ENCODE measurements at places on chromosomes 4 and X. TPM values are rescaled to one million over a fixed set of nuclear protein-coding genes. Genes with fewer than 3 reads are reported as not detected.

SCARB2 gene
- total RNA-seq, result 126 TPM

DNA sequence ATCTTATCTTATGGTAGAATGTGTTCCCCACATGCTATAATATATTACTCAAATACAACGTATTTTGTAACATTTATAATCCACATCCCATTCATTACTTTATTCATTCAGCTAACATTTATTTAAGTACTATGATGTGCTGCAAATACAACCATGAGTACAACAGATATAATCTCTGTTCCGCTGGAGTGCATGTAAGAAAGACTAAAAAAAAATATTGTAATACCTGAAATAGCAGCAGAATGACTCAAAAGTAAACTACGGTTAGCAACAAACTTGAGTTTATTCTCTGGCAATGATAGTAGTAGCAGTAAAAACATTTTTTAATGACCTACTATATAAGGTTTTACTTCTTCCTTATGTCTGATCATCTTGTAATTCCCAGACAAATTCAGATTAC lies 1776.3 kb downstream of the STIM2 start:
- DNase-seq, result peak; percentile 68

CXorf66 gene
- total RNA-seq, result not detected

MAGEB10 gene
- not detected for total RNA-seq

GRCh38 chrX:130746709-130747342 lies 156.2 kb downstream of the ENOX2 start:
- DNase-seq, result peak; percentile 25

GRCh38 chr4:115972967-115973366 lies 859.5 kb upstream of the NDST4 start:
- DNase-seq, result no peak

GRCh38 chr4:17561195-17561909 lies 15.6 kb upstream of the LAP3 start:
- peak; percentile 89 for DNase-seq

GLOD5 gene
- not detected for total RNA-seq

- no peak for DNase-seq
These were observed 198.9 kb upstream of the PPP1R2C start for GRCh38 chrX:42976746-42977366.

DNA sequence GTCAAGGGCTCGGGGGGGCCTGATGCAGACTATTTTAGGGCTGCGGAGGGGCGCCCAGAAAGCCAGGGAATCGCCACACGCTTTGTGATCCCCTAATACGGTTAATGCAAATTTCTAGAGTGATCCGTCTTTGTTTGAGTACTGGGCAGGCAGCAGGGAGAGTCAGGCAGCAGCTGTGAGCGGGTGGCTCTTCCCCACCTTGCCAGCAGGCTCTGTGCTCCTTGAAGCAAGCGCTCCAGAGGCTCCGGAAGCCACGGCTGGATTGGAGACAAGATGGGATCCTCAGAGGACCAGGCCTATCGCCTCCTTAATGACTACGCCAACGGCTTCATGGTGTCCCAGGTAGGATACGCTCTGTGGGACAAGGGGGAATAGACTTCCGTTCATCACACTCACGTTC lies at the start of gene ASMT:
Gene ASMT (plus strand): TSS at position 133 of the 400 bp plus-strand sequence. CDS start 141 bp downstream, at position 274.
- no peak for DNase-seq

PRICKLE3 gene
- total RNA-seq, result 11.9 TPM

DNA sequence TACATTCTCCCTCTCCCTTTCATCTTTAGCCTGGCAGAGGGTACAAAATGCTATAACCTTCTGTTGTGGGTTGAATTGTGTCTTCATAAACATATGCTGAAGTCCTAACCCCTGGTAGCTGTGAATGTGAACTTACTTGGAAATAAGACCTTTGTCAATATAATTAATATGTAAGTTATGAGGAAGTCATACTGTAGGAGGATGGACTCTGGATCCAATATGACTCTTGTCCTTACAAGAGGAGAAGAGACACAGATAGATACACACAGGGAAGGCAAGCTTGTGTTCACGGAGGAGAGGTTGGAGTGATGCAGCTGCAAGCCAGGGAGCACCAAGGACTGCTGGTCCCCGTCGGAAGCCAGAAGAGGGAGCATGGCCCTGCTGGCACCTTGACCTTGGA lies 94.7 kb downstream of the SLC2A9 start:
- DNase-seq, result no peak

CXCL6 gene
- not detected for total RNA-seq

FAT1 gene
- total RNA-seq, result 442 TPM

DNA sequence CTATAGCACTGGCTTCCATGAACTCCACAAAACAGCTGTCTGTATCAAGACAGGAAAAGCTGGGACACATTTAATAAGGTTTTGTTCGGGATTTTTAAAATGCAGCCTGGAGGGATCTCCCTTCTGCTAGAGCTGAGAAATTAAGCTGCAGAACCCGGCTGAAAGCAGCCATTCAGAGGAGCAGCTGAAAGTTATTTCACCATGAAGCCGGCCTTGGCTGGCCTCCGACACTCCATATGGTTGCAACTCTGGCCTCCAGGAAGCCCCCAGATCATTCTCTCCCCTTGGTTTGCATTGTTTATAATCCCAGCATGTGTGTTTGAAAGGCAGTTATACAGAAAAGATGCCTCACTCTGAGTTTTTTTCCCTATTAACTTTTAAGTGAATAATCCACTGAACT lies 239.4 kb downstream of the SPATA18 start:
- DNase-seq, result no peak

CFI gene
- not detected for total RNA-seq

DNA sequence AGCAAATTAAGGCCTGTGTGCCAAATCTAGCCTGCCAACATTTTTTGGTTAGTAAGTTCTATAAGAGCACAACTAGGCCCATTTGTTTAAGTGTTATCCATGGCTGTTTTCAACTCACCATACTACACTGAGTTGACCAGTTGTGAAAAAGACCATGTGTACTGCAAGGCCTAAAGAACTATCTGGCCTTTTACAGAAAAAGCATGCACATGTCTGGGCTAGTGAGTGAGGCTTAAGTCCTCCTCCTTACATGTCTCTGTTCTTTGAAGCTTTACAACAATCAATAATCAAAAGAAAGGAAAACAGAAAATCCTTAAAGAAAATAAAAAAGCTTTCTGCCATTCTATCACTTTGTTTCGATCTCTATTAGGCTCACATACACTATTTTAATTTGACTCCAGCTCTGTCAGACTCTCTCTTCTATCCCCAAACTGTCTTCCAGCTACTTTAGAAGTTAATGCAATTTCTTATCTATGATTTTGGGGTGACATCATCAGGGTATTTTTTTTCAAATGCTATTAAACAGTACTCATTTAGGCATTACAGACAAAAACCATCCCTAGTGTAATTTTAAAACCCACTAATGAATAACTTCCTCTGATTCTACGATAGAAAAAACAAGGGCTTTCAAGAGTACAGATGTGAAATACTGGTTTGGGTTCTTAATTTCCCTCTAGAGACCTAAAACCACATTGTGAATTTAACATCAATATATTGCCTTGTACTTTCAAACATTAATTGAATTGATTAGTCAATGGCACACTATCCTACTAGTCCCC lies 161.8 kb downstream of the MAB21L2 start:
- no peak for DNase-seq

CT45A2 gene
- not detected for total RNA-seq

LDB2 gene
- total RNA-seq, result 27.0 TPM
